ENCODE measurements at places on chromosomes 3 and 15. TPM values are rescaled to one million over a fixed set of nuclear protein-coding genes. Genes with fewer than 3 reads are reported as not detected.

DNA sequence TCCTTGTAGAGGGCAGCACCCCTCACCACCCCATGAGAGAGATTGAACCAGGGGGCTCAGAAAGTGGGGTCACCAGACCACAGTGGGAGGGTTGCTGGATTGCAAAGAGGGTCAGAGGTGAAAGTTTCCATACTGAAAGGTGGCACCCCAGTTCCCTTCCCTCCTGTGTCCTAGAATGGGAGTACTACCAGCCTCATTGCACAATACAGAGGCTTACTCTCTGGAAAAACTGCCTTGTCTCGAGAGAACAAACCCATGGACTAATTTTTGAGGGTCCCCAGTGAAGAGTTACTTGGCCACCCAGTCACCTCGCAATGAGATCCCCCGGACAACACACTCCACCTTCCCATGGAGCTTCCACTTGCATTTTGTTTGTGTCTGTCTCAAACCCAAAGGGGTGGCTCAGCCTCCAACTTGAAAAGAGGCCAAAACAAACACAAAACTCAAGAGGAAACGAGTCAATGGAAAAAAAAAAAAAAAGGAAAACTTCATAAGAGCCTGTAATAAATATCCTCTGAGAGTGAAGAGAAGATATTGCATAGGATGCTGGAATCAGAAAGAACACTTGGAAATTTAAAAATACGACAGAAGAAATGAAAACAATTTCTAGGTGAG, 18.6 kb downstream of the MESP2 start:
- peak overlapping the region; percentile 16 for H3K27ac ChIP-seq
- no peak for DNase-seq
- H3K4me1 ChIP-seq: peaks cover 9% of the 10 kb centered on the region
- H3K36me3 ChIP-seq: peaks cover 25% of the 10 kb centered on the region

GRCh38 chr3:57160765-57161538, 4.2 kb downstream of the IL17RD start:
- H3K4me3 ChIP-seq: no peak overlapping the region
- no peak overlapping the region for H3K27ac ChIP-seq
- no peaks in the 10 kb centered on the region for H3K36me3 ChIP-seq
- H3K27me3 ChIP-seq: no peaks in the 10 kb centered on the region
- DNase-seq: no peak

GRCh38 chr15:25847051-25847450, 16.1 kb downstream of the ATP10A start:
- H3K36me3 ChIP-seq: no peaks in the 10 kb centered on the region
- H3K4me1 ChIP-seq: no peaks in the 10 kb centered on the region
- H3K27me3 ChIP-seq: no peaks in the 10 kb centered on the region
- no peak overlapping the region for H3K27ac ChIP-seq
- H3K4me3 ChIP-seq: no peak overlapping the region

DNA sequence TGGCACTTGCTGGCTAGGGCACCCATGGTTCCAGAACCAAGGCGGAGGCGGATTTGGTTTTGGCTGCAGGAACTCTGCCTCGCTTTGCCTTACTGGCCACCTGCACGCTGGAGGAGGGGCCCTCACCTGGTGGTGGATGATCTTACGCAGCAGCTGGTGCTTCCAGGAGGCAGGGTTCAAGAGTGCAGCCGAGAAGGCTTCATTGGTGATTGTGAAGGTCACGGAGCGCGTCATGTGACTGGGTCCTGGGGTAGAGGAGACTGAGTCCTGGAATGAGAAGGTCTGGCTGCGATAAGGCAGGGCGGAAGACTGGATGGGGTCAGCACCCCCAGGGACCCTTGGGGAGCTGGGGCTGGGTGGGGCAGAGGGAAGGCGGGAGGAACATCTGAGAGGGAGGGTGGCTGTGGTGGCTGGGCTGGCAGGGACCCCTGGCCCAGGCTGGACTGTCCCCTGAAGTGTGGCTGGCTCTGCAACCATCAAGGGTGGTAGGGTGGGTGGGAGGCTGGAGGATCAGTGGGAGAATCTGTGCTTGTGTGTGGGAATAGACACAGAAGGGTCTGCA, 25.8 kb upstream of the GOLGA6C start:
- peak; percentile 37 for DNase-seq
- H3K4me1 ChIP-seq: no peaks in the 10 kb centered on the region
- no peak overlapping the region for H3K27ac ChIP-seq
- H3K4me3 ChIP-seq: no peak overlapping the region
- no peaks in the 10 kb centered on the region for H3K27me3 ChIP-seq

DNA sequence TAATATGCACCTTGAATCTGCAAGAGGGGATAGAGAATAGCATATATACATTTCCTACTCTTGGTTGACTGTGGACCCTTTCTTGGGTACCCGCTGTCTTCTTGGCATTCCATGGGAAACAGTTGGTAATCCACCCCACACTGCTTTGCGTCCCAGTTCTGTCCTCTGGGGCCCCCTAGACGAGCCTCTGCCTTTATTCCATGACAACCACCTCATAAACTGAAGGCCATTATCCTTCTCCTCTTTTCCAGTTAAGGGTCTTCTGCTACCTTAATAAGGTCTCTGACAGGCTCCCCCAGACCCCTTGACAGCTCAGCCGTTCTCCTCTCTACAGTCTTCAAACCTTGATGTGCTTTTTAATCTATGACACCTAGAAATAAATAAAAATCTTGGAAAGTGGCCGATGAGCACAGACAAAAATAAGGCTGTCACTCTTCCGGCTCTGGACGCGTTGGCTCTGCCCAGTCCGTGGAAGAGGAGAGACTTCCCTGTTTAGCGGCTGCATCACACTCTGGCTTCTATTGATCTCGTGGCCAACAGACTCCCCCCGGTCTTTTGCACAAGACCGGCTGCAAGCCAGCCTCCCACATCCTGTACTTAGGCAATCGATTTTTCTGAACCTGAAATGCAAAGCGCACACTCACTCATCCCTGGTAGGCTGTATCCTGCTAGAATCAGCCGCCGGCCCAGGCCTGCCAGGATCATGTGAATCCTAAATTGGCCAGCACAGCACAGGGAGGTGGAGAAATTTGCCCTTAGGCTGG, 251.0 kb upstream of the TLE3 start:
- H3K27me3 ChIP-seq: no peaks in the 10 kb centered on the region
- peak overlapping the region; percentile 77 for H3K27ac ChIP-seq
- no peaks in the 10 kb centered on the region for H3K36me3 ChIP-seq
- DNase-seq: peak; percentile 85

DNA sequence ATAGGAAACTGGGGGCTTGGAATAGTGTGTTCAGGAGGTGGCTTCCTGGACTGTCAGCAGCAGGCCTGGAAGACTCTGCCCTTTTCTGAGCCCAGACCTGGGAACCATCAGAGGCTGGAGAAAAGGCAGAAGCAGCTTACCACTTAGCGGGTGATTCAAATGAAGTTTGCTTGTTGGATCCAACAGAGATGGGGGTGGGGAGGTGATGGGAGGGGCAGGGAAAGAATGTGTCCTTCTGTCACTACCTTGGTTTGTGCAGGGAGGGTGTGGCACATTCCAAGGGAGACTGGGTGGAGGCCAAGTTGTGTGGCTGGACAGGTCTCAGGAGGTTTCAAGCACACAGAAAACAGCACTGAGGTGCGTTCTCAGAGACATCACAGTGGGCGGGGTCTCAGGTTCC, 58.8 kb downstream of the TRAK1 start:
- H3K27ac ChIP-seq: no peak overlapping the region
- no peak for DNase-seq
- no peaks in the 10 kb centered on the region for H3K27me3 ChIP-seq
- H3K36me3 ChIP-seq: no peaks in the 10 kb centered on the region
- H3K4me3 ChIP-seq: no peak overlapping the region

ZBTB47 gene
- 2.2 TPM for total RNA-seq

Data from right lobe of liver (tissue), 6 donors.